ENCODE measurements at places on chromosomes 6 and 20.

DNA sequence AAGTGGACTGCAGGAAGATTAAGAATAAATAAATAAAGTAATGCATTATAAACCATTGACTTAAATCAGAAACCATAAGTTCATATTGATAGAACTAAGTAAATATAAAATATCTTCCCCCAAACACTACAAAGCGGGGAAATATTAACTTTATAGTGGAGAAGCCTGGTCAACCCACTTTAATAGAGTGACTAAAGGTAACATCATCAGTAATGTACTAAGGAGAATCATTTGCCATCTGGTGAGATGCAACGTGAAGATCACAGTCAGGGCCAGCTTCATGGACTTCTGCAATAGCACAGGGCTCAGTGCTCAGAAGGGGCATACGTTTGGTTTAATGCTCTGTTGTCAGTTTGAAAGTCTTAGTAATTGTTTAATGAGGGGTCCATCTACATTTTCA, 58.8 kb upstream of the CD83 start:
- DNase-seq, result no peak

DNA sequence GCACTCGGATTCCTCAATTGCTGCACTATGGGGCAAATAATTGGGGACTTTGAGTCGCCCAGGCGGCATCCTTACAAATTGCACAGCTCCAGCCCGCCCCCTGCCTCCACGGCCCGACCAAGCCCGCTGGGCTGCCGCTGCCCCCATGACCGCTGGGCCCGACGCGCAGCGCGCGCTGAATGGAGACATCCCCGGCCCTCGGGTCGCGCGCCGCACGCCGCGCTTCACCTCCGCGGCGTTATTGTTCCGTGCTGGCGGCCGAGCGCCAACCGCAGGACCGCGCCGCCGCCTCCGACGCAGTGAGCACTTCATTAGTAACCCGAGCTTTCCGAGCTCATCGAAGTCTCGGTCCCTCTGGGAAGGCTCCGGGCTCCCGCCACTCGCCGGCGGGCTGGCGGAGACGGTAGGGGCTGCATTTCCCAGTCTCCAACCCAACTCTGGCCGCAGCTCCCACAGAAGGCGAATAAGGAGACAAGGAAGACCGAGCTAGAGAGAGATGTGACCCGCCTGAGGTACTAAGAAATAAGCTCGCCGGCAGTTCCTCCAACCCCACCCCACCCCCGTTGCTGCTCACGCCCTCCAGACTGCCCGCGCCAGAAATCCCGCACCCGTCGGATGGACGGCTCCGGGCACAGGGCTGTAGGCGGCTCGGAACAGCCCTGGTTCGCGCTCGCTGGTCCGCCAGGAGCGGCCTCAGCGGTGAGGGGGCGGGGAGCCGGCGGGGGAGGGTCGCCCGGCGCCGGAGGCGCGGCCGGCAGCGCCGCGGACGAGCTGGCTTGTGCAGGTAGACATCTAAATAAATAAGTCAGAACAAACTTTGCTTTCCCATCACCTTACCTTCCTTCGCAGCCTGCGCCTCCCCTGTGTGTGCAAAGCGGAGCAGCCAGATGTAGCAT, 703 bp downstream of the EPHA7 start:
- DNase-seq, result no peak

- DNase-seq, result no peak
These were observed 16.7 kb downstream of the ZNF292 start for GRCh38 chr6:87171938-87172633.

- no peak for DNase-seq
These were observed 181.0 kb downstream of the ZMYND8 start for GRCh38 chr20:47175493-47175892.

- DNase-seq, result no peak
These were observed 434.7 kb downstream of the PRKN start for GRCh38 chr6:162292915-162293314.

- DNase-seq, result no peak
These were observed 147.7 kb upstream of the VGLL2 start for GRCh38 chr6:117117652-117118051.

GRCh38 chr20:57772349-57772964, 62.6 kb upstream of the PMEPA1 start:
- DNase-seq, result no peak

- no peak for DNase-seq
These were observed 20.4 kb downstream of the SNPH start for GRCh38 chr20:1286267-1287024.

Data from activated naive CD8-positive, alpha-beta T cell treated with anti-CD3 and anti-CD28 coated beads, Interleukin-2, amount 50 U/mL, for 16 hours (primary cell).